Karpas-422 (cell line): ENCODE measurements at places on chromosomes 13 and 19. TPM values are rescaled to one million over a fixed set of nuclear protein-coding genes. Genes with fewer than 3 reads are reported as not detected.

The LPAR2 gene
- total RNA-seq = 18.9 and 22.0 TPM in 2 replicates

The PTH2 gene
- not detected in 2 replicates for total RNA-seq

The GSK3A gene
- total RNA-seq = 17.7 and 29.3 TPM in 2 replicates

DNA sequence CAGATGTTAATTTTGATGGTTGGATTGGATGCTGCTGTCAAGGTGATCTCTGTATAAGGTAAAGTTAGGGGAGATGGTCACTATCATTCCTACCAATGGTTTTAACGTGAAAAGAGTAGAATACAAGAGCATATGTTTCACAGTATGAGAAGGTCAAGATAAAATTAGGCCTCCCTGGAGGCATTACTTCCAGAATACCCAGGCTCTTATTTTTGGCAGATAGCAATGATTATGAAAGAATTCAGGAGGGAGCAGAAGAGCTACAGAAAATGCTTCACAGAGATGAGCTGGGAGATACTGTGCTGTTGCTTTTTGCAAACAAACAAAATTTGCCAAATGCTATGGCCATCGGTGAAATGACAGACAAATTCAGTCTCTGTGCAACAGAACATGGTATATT is 547.5 kb upstream of the SPRY2 start:
- no peak for DNase-seq

DNA sequence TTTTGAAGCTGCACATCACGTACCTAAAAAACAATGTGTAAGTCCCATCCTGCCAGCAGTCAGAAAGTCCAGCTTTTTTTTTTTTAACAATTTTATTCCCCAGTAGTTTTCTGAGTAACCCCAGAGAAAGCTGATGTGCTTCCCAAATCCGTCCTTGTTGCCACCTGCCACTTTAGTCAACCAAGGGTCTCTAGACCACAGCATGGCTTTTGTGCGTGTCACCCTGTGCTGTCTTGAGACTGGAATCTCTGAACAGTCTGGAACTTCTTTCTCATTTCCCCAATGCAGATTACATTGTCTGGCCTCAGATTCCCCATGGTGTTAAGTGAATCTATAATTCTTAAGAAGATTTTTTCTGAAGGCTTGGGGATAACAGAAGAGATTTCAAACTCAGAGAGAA is 289.2 kb upstream of the KLF12 start:
- DNase-seq = no peak

GRCh38 chr13:49530457-49530856 is 34.7 kb downstream of the PHF11 start:
- peak; percentile 61 for DNase-seq
